ENCODE measurements at places on chromosomes 5 and 9.

- DNase-seq, result no peak
These were observed 59.1 kb downstream of the BHMT start for GRCh38 chr5:79170661-79171060.

DNA sequence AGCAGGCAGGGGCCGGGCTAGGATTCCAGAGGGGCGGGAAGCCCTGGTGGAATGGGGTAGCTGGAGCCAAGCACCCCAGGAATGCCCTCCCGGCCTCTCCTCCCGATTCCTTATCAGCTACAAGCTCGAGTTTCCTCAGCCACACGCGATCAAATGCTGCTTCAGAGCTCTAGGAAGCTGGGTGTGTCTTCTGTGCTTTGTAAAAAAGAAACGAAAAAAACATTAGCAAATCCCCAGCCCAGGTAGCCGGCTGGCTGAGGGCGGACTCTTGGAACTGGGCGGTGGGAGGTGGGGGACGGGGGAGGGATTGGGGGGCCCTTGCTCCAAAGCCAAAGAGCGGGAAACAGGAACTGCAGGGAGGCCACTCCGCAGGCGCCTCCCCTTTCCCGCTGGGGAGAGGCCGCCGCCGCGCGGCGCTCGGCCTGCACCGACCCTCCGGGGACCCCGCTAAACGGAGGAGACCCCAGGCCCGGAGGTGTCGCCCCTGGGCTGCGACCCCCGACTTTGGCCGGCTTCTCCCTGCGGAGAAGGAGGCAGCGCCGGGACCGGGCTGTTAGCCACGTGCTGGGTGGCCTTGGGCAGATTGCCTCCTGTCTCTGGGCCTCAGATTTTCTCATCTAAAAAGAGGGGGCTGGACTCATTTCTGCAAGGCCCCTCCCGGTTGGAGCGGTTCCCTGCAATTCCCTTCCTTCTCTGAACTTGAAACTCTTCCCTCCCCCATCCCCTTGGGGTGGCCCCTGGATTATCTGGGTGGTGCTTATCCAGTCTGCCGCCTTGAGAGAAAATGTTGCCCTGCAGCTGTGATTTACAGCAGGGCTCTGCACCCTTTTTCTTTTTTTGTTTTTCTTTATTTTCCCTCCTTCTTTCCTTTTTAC is 40.9 kb upstream of the FABP6 start:
- no peak for DNase-seq

- no peak for DNase-seq
These were observed 548.6 kb downstream of the CSNK1G3 start for GRCh38 chr5:124060413-124061067.

DNA sequence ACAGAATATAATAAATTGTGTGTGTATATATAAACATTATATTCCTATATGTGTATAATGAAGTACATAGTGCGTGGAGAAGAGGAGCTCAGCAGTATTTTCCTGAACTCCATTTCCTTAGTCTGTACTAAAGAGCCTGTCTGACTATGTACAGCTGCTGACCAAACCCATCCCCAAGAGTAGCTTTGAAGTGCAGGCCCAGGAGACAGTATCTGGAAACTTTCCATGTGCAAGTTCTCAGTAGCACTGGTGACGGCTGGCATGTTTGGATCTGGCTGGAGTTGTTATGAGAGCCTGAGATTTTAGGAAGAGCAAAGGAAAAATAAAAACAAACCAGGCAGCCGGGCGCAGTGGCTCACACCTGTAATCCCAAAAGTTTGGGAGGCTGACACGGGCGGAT is 244.2 kb downstream of the RFK start:
- no peak for DNase-seq

DNA sequence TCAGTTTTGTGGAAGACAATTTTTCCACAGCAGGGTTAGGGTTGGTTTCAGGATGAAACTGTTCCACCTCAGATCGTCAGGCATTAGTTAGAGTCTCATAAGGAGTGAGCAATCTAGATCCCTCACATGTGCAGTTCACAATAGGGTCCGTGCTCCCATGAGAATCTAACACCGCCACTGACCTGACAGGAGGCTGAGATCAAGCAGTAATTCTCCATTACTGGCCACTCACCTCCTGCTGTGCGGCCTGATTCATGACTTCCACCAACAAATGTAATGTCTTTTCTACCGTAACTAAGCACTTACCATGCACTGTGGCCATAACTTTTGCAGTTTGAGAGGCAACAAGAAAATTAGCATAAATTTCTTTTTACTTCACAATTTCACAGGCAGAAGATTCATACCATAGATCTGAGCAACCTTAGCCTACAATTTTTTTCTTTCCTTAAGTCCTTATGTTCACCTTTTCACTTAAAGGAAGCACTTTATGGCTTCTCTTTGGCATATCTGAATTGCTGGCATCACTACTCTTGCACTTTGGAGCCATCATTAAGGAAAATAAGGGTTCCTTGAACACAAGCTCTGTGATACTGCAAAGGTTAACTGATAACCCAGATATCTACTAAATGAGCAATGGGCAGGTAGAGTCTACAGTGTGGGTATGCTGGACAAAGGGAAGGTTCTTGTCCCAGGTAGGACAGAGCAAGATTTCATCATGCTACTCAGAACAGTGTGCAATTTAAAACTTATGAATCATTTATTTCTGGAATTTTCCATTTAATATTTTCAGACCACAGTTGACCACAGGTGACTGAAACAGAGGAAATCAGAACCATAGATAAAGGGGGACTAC is 83.0 kb upstream of the IFNK start:
- DNase-seq, result no peak

DNA sequence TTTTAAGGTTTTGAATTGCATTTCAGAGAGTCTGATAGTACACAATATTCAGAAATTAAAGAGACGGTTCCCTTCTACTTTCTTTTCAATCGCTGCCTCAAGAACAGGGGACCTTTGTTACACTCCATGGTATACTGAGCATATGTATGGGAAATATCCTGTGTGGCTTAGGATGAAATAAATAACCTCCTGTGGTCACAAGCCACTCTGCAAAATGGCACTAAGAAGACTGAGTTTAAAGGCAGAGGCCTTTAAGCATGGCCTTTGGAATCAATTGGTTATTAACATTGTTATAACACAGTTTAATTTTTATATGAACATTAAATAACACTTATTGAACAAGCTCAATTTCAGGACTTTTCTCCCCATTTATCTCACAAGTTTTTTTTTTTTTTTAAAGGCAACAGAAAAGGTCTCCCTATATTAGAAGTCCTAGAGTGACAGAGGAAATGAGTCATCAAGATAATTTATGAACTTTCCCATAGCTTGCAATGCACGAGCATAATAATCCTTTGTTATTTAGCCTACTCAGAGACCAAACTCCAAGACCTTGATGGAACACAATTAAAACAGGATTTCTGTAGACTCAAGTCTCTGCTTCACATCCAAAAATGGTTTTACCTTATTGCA is 341.9 kb downstream of the TMEM167A start:
- no peak for DNase-seq

DNA sequence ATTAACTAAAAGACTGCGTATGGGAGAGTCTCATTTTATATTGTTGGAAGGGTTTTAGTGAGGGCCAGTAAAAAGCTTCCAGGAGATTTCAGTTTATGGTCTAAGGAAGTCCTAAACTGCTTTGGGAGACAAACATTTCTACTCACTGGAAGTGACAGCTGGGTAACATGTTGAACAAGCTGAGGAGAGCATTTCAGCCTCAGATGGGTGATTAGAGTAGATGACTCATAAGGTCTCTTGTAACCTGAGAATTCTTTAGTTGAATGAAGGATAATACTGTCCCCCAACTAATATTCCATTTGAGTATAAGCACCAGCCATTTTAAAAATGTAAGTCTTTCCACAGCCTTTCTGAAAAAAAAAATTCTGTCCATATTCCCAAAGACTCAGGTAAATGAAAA is 218.0 kb upstream of the C9orf72 start:
- no peak for DNase-seq

- no peak for DNase-seq
These were observed 1.8 kb downstream of the STK10 start for GRCh38 chr5:172186114-172186695.

GRCh38 chr5:142056816-142057696 is 44.2 kb upstream of the GNPDA1 start:
- DNase-seq, result no peak

- no peak for DNase-seq
These were observed 35.0 kb upstream of the NCS1 start for GRCh38 chr9:130137081-130137640.

DNA sequence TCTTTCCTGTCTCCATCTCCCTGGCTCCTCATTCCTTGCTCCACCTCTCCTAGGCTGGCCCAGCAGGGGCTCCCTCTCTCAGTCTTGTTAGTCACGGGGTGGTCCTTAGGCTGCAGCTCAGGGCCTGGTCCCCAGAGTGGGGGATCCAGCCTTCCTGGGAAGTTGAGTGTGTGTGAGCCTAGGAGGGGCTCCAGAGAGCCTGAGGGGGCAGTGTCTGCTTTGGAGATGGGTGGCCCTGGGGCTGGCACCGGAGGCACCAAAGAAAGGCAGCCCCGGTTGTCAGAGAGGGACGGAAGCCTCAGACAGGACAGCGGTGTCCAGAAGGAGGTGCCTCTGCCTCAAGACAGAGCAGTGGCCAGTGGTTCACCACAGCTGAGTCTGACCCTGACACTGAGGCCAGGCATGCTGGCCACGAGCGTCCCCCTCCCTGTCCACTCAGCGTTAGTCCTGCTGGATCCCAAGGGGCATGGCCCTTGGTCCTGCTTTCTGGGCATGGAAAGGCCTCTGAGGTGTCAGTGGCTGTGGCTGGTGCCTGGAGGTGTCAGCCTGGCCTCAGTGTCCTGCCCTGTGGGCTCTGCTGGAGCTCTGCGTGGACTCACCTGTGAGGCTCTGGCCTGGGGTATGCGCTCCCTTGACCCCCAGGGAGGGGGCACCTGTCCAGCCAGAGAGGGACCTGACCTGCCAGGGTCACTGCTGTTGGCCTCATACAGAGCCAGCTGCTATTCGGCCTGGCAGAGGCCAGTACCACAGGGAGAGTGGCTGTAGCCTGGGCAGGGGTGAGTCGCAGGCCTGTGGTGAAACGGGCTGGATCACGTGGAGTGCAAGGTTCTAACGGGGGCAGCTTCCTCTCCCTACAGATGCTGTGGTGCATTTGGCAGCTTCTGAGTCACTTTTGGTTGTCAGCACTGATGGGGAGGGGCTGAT is 130.6 kb downstream of the CACNA1B start:
- no peak for DNase-seq

DNA sequence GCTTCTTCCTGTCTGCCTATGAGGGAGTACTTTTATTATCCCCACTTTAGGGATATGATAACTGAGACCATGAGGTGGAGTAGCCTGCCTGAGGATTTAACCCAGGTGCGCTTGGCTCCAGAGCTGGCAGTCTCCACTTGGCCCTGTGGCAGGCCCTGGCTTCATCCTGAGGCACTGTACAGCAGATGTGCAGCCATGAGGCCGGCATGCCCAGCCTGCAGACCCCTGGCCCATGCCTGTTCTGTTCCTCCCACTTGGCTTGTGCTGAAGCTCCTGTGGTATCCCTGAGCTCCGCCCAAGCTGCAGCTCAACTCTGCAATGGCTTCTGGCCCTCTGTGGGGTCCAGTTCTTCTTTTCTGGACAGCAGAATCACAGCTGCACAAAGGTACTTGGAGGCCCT is 31.8 kb upstream of the RAPGEF1 start:
- no peak for DNase-seq

DNA sequence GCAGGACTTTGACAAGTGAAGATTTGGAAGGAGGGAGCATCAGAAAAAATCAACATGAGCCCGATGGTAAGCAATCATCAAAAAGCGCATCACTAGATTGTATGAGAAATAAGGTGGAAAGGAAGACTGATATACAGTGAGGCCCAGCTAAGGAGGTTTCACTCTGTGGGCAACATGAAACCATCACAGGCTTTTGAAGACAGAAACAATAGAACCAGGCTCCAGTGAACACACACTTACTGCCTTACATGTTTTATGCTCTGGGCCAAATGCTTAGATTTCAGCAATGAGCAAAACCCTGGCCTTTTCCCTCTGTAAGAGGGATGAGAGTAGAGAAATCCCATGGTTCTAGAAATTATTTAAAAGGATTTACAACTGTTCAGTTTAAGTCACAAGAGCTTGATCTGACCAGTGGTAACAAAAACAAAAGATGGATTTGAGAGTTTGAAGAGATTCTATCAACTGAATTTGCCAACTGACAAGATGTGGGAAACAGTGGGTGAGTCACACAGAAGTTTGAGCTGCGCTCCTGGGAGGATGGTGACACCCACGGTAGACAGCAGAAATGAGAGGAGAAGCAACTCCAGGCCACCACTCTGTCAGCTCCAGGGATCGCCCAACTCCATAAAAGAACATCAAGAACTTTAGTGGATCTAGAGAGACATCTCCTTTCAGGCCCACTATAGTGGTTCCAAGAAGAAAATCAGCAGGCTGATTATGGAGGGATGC is 261.8 kb downstream of the MCTP1 start:
- DNase-seq, result no peak

- DNase-seq, result no peak
These were observed 127.3 kb upstream of the BOD1 start for GRCh38 chr5:173743641-173744343.

GRCh38 chr5:144971108-144971850 is 800.6 kb downstream of the KCTD16 start:
- DNase-seq, result no peak

GRCh38 chr5:540906-541538 is 16.8 kb upstream of the SLC9A3 start:
- no peak for DNase-seq

DNA sequence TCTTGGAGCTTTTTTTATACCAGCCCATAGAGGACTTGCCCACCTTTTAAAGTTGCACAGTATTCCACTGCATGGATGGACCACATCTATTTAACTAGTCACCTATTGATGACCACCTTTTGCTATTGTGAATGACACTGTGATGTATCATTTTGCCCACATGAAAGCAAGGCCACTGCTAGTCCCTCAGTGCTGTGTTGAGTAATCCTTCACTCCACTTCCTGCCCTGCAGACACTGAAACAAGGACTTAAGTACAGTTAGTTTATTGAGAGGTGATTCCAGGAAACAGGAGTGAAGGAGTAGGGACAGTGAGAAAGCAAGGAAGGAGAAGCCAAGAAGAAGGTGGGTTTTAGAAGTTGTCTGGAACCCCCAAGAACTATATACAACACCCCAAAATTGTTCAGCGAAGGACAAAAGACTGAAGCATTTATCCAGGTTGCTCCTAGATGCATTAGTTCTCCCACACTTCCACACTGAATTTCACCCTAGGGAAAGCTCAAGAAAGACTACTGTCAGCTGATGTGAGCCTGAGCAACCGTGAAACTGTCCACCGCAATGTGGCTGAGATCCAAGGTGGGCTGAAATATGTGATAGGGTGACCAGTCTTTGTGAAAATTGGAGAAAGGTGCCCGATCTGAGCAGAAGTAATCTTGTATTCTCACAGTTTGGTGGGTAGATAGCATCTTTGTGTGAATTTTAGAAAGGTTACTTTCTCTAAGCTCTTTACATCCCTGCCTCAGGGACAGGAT is 45.2 kb upstream of the ANKRD31 start:
- DNase-seq, result no peak

GRCh38 chr9:89528540-89528939 is 30.6 kb upstream of the SEMA4D start:
- no peak for DNase-seq

- DNase-seq, result no peak
These were observed 1.1 kb upstream of the PFDN1 start for GRCh38 chr5:140303966-140304365.

DNA sequence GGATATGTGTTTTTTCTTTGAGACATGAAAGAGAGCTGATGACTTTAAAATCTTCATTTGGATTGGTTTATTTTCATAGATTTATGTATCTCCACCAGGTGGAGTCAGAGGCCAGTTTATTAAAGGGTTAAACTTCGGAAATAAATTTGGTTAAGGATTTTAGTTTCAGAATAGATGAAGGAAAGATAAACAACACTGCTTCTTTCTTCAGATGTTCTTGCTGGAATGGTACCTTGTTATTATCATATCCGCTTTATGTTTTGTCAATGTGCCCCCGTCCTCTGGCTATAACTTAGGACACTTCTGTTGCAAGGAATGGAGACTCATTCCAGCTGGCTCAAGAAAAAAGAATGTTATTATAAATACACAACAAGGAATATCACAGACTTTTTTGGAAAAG is 81.2 kb downstream of the ALDH1A1 start:
- DNase-seq, result no peak
